Effector CD8-positive, alpha-beta T cell (primary cell): ENCODE measurements at places on chromosomes 3 and 15.

GRCh38 chr3:17905996-17906395 lies 163.6 kb upstream of the TBC1D5 start:
- no peak for DNase-seq

- DNase-seq: no peak
Observed at GRCh38 chr3:9698293-9698692, 5.3 kb upstream of the CPNE9 start.

DNA sequence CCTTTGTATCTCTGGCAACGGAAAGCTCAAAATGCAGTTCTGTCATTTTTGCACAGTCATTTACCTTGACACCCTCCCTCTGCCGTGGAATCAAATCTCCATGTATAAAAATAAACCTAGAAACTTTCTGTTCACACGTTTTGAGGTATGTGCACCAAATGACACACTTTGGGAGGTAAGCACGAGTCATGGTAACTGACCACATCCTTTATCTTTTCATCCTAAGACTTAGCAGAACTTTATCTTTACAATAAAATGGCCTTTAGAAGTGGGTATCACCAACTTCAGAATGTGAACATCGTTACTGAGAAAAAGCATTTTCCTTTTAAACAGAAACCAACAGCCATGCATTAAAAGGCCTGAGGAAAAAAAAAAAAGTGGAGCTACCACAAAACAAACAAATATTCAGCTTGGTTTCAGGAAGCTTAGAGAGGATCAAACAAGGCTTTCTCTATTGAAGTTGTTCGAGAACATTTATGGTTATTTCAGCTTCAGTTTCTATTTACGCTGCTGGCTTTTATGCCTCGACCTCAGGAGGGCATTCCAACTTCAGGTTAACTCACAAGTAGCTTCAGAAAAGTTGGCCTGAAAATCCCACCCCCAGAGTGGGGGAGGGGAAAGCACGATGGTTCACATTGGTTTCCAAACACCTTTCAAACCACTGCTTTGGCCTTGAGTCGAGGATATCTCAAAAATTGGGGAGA lies 171.1 kb upstream of the ICE2 start:
- DNase-seq: no peak

GRCh38 chr3:168991803-168992202 lies 671.7 kb downstream of the MECOM start:
- no peak for DNase-seq

- DNase-seq: no peak
Observed at GRCh38 chr3:133112666-133113065, 74.5 kb downstream of the TMEM108 start.

- DNase-seq: no peak
Observed at GRCh38 chr3:182369861-182370260, 423.4 kb upstream of the ATP11B start.

- DNase-seq: no peak
Observed at GRCh38 chr3:28912120-28912885, 368.6 kb upstream of the RBMS3 start.

GRCh38 chr3:194046995-194047645 lies 88.8 kb upstream of the HES1 start:
- DNase-seq: no peak

DNA sequence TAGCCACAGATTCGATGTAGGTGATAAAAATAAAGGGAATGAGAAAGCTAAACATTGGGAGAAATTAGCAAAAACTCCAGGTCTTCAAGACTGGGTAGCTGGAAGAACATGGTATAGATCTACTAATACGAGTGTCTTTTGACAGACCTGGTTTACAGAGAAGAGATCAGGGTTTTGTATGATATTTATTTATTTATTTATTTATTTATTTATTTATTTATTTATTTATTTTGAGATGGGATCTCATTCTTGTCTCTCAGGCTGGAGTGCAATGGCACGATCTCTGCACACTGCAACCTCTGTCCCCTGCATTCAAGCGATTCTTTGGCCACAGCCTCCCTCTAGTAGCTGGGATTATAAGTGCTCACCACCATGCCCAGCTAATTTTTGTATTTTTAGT lies 448.4 kb downstream of the CNTN4 start:
- DNase-seq: no peak

GRCh38 chr3:85007195-85008094 lies 48.7 kb downstream of the CADM2 start:
- DNase-seq: no peak

- no peak for DNase-seq
Observed at GRCh38 chr3:72441284-72441994, 406.8 kb downstream of the SHQ1 start.

GRCh38 chr3:10722911-10723310 lies 93.1 kb upstream of the SLC6A11 start:
- DNase-seq: no peak

GRCh38 chr3:151315136-151315535 lies 1.5 kb downstream of the GPR87 start:
- DNase-seq: no peak

DNA sequence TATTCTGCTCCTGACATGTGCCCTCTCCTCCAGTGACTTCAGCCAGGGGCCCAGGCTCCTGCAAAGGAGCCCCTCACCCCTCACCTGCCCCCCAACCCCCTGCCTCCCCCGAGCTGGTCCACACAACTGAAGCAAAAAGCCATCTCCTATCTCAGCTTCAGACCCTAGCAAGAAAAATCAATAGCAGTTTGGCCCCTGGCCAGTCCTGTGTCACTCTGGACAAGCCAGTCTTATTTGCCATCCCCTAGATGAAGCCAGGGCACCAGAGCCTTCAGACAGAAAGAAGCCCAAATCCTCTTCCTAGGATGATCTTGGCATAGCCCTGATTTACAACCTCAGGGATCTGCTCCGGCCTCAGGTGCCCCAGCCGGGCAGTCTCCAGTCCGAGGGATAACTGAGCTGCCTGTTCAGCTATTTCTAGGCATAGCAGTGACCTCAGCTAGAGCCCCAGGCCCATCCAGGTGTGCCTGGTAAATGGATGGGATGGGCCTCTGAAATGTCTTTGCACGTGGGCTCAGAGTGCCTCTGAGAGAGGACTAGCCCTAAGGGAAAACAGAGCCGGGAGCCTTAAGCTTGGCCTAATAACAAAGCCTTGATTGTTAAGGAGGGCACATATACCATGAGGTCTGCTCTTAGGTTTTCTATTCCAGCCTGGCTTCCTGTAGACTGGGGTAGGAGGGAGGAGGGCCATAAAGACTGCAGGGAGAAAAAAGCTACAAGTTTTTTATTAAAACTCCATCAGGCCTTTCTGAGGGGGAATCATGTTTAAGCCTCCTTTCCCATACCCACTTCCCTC lies 242.0 kb downstream of the SHQ1 start:
- no peak for DNase-seq

DNA sequence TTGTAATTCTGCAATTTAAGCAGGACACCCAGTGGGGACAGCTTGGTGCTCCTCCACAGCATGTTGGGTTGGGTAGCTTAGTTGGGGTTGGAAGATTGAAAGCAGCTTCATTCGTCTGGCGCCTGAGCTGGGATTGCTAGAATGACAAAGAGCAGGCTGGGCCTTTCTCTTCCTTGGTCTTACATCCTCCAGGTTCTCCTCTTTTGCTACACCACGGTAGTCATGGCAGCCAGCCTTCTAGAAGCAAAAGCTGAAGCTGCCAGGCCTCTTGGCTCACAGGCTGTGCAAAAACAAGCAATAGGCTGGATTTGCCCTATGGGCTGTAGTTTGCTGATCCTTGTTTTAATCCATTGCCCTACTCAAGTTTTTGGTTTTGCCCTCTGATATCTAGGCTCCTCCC lies 3.2 kb upstream of the ANXA2 start:
- no peak for DNase-seq
